Stimulated activated CD4-positive, alpha-beta T cell treated with anti-CD3 and anti-CD28 coated beads, Interleukin-15, amount 100 ng/mL, for 48 hours (primary cell): ENCODE measurements at places on chromosomes 7 and 10.

GRCh38 chr10:96695366-96695765, 24.9 kb downstream of the PIK3AP1 start:
- DNase-seq = no peak

- no peak for DNase-seq
These were observed 161.3 kb downstream of the KLF6 start for GRCh38 chr10:3623746-3624145.

- peak; percentile 38 for DNase-seq
These were observed 106.6 kb downstream of the PRKCQ start for GRCh38 chr10:6473430-6473829.

- DNase-seq = peak; percentile 19
These were observed 83.9 kb downstream of the PIP4K2A start for GRCh38 chr10:22630234-22631174.

DNA sequence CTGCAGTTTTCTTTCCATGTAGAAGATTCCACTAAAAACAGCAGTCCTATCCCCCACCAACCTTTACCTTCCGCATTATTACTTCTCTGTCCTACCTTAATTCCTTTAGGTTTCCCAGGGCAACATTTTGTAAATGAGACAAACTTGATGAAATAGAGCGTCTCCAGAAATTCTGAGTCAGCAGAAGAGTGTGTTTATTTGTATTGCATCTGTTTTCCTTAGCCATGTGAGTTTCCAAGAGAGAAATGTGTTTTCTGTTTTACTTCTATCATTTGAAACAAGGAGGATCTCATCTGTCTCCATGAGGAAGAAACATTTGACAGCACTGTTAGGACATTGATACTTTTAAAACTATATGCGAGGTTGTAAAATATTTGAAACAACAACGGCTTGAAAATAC, 244.2 kb upstream of the PLXDC2 start:
- DNase-seq = no peak

- no peak for DNase-seq
These were observed 48.1 kb downstream of the SH2D4B start for GRCh38 chr10:80585812-80586211.

DNA sequence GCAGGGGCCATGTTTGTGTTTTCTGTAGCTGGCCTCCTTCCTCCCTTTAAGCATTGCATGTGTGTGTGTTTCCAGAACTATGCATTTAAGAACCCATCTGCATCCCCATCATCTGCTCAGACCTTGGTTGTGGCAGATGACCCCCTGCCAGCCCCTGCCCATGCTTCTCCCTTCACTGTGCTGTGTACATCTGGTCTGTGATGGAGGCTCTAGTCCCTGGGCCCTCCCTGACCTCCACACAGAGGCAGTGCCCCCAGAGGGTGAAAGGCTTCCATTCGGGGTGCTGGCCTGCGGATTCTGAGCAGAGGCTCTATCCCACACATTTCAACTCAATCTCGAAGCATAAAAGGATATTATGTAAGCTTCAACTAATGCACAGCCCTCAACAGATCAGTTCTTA, 89.4 kb downstream of the TACC2 start:
- DNase-seq = no peak

DNA sequence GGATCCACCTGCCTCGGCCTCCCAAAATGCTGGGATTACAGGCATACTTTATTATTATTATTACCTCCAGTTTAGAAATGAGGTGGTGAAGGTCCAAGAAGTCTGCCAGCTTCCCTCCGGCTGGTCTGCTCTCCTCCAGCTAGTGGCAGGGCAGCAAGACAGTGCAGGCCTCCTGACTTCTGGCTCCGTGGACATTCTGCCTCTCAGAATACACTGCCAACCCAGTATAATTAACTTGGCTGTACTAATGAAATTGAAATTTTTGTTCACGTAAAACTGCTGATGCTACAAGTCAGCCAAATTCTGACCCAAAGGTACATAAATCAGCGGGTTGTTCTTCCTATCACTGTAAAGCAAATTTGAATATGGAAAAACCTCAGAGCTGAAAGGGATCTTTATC, 7.6 kb upstream of the PDE1C start:
- no peak for DNase-seq

- DNase-seq = no peak
These were observed 113.3 kb upstream of the AFAP1L2 start for GRCh38 chr10:114517368-114518250.

DNA sequence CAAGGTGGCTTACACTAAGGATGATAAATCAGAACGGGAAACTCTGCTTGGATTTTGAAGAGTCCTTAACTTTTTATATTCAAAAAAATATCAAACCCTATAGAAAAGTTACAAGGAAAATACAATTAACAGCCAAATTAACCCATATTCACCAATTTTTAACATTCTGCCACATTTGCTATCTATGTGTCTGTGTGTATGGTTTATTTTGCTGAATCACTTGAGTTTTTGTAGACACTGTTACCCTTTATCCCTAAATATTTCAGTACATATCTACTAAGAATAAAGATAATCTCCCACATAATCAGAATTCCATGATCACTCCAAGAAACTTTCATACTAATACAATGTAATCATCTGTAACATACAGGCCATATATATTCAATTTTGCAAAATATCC, 1.2 kb upstream of the SRPK2 start:
- DNase-seq = no peak

DNA sequence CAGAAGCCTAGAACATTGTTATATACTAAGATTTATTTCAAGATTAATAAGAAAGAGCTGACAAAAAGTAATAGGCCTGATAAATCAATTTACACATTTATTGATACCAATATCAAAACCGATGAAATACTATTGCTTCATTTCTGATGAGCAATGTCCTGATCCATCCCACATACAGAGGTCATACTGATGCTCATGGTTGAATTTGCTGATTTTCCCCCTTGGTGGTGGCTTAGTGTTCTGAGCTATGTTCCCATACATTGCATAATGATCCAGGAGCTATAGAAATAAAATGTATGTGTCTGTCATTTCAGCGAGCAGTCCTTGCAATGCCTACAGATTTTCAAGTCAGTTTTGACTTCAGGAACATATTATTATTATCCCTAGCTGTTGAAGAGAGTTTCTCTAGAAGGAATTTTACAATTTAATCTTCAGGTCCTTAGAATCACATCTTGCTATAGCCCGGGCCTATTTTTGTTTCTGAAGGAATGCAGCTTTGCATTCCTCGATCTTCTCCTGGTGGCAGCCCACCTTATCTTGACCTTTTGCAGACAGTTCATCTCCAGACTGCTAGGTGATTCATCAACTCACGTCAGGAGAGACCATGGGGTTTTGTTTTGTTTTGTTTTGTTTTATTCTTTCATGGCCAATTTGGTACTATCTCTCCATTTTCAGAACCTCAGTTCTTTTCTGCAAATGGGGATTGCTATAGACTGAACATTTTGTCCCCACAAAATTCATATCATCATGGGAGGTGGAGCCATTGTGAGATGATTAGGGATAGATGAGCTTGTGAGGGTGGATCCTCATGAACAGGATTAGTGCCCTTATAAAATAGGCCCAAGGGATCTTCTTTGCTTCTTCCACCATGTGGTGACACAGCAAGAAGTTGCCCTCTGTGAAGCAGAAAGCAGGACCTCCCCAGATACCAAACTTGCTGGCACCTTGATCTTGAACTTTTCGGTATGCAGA, 465.6 kb upstream of the IGFBP3 start:
- DNase-seq = no peak

DNA sequence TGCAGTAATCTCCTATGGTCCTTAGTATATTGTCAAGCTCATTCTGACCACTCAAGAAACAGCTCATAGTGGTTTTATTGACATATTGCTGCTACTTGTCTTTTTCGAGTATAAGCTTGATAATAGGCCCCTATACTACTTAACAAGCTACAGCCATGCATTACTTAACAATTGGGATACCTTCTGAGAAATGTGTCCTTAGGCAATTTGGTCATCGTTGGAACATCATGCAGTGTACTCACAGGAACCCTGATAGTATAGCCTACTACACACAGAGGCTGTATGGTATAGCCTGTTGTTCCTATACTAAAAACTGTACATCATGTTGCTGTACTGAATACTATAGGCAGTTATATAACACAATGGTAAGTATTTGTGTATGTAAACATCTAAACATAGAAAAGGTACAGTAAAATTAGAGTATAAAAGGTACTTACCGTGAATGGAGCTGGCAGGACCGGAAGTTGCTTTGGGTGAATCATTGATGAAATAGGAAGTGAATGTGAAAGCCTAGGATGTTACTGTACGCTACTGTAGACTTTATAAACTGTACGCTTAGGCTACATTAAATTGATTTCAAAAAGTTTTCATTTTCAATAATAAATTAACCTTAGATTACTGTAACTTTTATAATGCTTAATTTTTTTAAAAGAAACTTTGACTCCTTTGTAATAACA, 160.9 kb downstream of the LRRC4 start:
- DNase-seq = no peak

- peak; percentile 52 for DNase-seq
These were observed 707 bp upstream of the GHITM start for GRCh38 chr10:84138478-84139125.

GRCh38 chr7:51020944-51021343, 238.2 kb upstream of the GRB10 start:
- DNase-seq = no peak

- DNase-seq = no peak
These were observed 129.8 kb upstream of the FERD3L start for GRCh38 chr7:19275000-19275399.
